Inflammatory macrophage treated with lipopolysaccharide for 4 hours (primary cell): ENCODE measurements at places on chromosomes 5 and 9.

- peak; percentile 6 for DNase-seq
These were observed 12.3 kb upstream of the PPP2R2B start for GRCh38 chr5:146890731-146891440.

DNA sequence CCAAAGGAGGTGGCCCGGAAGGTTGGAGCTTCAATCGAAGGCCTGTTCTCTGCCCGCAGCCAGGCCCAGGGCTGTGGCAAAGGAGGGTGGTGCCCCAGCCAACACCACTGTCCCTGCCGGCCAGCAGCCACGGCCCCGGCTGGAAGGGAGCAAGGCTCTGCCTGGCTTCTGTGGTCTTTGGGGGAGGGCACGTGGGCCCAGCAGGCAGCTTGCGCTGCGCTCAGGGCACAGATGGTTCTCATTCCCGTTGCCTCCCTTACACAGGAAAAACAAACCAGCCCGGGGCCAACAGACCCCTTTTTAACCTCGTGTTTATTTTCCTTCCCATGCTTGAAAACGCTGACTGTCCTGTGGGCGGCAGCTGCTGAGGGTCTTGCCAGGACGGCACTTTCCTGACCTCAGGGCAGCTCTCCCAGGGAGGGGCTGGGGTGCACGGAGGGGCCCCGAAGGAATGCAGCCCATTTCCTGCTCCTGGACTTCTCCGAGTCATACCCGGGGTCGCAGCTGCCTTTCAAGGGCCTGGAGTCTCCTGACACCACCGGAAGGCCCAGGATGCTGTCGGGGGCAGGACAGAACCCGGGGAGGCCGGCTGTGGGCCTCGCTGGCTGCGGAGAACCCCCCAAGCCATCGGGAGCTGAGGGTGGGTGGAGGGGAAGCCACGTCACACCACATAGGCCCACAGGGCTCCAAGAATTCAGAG is 1.1 kb upstream of the GPSM1 start:
- no peak for DNase-seq

- peak; percentile 59 for DNase-seq
These were observed 87.6 kb downstream of the ERP44 start for GRCh38 chr9:100011062-100011681.

DNA sequence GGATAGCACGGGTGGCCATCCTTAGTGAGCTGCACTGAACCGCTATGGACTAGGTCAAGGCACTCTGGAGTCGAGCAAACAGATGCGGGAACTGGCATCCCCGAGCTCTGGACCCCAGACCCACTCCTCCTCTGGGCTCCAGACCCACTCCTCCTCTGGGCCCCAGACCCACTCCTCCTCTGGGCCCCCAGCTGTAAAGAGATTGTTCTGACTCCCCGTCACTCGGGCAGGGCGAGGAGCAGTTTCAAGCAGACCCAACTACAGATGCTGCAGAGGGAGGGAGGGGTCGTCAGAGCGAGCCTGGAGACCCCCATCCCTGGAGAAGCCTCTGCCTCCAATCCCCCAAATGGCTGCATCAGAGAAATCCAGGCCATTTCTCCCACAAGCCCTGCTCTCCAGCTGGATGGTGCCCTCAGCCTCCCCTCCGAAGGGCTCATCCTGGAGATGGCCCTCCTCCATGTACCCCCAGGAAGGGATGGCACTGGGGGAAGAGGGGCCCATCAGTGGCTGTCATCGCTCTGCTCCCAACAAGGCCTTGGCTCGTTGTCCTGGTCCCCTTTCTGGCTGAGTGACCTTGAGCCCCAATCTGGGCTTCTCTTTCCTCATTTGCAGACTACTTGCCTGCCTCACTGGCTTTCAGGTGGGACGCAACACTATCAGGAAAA is 38.7 kb downstream of the DUSP1 start:
- DNase-seq: no peak

GRCh38 chr9:75132244-75132643 is 43.9 kb downstream of the OSTF1 start:
- DNase-seq: peak; percentile 48

GRCh38 chr9:33791117-33791516 is 4.2 kb upstream of the PRSS3 start:
- peak; percentile 37 for DNase-seq

DNA sequence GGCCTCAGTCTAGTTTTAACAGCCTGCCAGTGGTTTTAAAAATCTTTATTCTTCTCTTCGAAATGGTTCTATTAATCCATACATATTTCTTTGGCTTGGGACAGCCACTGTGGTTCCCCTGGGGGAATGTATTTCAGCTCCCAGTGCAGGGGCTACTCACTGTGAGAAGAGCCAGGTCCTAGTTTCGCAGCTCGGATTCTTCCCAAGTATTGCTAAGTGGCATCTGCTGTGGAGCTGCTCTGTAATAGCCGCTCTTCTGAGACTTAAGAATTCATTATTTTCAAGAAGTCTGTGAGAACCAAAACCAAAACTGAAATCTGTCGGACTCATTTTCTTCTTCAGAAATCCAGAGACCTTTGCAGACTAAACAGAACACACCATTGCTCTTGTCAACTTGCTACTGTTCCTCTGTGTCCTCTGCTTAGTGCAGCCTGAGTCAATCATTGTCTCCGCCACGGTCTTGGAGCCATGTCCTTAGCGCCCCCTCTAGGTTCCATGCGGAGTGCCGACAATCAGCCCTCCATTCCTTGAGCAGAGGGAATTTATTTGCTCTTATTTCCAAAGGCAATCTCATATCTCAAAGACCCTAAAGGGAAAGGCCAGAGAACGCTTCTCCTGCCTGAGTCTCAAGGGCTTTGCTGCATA is 478.2 kb downstream of the SPATA31D1 start:
- DNase-seq: no peak

- DNase-seq: no peak
These were observed 18.6 kb downstream of the PSD2 start for GRCh38 chr5:139814191-139814601.

DNA sequence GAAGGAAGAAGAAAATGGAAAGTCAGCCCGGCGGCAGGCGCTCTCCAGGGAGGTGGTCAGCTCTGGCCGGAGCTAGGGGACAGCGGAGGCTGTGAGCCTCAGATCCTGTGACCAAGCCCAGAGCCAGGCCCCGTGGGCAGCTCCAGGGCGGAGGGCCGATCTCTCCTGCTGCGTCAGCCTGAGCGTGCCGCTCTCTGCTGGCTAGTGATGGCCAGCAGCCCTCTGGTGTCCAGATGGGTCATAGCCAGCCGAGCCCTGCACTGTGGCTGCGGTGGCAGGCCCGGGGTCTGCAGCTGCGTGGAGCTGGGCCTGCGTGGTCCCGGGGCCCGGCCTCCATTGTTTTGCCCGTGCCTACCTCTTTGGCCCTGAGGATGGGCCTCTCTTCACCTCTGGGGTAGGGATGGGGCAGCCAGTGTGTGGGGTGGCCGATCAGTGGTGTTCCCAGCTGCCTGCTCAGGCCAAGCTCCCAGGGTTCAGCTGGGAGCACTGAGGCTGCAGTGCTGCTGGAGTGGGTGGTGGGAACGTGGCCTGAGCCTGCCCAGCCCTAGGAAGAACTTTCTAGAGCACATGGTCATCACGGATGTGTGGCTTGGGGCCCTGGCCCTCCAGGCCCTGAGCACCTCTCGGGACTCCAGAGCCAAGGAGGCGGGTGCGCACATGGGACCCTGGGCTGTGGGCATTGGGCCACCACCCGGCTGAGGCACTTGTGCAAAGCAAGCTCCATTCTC is 17.1 kb upstream of the NRARP start:
- no peak for DNase-seq

DNA sequence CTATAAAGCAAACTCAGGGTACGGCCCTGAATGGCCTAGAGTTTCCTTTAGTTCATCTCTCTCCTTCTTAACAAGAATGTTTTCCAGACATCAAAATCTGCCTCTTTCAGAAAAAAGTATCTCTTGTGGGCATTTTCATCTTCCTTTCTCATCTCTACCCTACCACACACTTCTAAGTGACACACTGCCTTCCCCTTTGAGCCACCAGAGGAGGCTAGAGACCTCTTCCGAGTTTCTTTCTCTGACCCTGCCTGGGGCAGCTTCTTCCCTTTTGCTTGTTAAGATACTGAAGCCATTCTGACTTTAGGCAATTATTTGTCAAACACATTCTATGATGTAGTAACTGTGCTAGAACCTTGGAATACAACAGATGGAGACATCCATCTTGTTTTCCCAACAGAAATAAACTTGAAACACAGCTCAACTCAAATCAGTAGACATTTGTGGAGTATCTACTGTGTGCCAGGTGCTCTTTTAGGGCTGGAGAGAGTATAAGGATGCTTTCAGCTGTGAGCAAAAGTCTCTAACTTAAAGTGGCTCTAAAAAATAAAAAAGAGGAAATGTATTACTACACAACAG is 8.6 kb upstream of the SV2C start:
- DNase-seq: peak; percentile 48

DNA sequence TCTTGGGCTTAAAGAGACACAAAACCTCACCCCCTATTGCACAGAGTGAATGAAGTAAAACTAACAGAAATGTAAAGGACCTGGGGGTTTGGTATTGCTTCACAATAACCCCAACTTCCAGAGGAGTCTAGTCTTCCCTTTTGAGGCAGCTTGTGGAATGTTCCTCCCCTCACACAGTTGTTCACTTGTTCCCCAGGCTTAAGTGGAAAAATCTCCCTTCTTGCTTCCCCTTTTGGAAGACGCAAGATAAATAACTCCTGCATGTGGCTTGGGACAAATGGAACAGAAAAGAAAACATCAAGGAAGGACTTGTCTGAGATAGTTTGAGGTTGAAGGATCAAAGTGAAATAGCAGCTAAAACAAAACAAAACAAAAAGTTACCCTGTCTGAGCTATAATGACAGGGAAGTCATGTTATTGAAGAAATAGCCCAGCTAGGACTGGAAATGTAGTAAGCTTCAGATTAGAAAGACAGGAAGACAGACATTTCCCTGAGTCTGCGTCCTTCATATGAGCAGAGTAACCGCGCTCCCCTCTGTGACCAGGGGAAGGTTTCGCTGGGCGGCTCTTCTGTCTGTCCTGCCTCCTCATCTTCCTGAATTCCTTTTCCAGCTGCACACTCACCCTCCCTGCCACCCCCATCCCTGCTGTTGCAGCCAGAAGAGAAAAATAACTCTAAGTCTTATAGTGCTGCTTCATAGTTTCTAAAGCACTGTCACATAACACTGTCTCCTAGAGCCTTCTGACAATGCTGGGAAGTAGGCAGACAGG is 8.8 kb downstream of the SPARC start:
- DNase-seq: peak; percentile 70

DNA sequence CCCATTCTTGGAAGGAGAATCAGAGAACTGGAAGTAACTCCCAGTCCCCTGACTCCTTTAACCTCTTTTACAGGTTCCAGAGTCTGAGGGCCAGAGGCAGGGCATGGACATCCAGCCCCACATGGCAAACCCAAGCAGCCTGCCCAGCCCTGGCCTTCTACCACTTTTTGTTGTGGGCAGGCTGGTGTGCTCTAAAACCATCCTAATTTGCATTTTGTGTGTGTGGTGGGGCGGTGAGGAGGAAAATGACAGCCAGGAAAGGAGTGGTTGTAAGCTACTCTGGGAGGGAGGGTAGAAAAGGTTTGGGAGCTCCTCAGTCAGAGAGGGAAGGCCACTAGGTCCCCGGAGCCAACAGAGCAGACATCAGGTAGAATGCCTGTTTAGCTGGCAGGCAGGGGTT is 90.6 kb downstream of the PSD2 start:
- no peak for DNase-seq

DNA sequence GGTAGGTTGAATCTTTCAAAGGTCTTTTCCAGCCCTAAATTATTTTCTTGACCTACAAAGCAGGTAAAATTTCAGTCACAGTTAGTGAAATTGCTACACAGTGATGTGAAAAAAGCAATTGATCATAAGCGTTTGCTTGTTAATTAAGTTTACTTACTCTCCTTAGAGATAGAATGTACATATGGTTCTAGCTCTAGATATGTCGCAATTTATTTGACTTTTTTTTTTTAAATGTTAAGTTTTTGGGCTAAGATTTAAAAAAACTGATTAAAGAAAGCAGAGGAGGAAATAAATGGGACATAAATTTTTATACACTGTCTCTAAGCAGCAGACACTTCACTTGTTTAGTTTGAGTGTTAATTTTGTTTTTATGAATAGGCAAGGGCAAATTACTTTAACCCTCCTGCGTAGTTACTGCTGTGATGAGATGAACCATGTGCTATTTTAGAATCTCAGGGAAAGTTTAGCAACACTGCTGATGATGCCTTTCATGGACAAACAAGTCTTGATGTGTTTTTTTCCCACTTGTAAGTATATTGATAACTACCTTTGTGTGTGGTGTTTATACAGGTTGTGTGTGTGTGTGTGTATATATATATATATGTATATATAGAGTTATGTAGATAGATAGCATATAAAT is 38.3 kb upstream of the FAM120AOS start:
- no peak for DNase-seq

DNA sequence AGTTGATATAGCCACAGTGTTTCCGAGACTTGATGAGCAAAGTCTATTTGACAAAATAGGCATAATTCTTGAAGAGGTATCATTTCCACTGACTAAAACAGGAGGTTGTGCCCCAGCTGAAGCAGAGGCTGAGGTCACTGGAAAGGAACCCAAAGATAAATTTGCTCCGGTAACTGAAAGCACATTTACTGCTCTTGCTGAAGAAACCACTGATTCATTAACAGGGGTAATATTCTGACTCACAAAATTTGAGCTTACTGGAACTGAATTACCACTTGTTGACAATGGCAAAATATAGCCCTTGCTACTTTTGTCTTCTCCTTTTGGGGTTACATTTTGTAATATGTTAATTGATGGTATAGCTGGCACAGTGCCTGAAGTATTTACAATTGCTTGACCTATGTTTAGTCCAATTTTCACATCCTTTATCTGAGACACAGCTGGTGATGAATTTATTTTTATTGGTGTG is 30.2 kb downstream of the MLANA start:
- DNase-seq: no peak

DNA sequence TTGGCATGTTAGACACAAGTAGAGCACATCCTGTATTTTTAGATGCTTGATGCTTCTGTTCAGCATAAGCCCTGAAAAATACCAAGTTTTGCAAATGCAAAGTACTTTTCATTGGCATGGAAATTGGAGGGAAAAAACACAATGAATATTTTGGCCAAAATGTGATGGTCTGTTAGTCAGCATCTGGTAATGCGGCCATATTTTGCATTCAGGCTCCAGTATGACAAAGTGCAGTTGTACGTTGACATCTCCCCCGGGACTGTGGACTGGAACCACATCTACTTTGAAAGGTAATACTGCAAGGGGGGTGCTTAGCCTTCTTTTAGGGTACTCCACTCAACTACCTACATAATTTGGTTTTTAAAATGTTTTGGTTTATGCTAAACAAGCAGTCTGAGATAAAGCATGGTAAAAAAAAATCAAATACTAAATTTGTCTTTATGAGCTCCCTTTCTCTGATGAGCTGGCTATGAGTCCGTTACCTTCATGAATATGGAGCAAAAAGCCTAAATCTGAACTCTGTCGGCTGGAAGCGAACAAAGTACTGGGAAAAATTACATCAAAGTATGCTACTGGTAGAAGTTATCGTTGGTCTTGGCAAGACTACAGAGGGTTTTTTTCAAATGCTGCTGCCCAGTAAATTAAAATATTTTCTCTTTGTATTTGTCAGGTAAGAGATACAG is 297.0 kb downstream of the ARHGEF28 start:
- no peak for DNase-seq
